ENCODE measurements at places on chromosomes 6 and 20.

GRCh38 chr20:41475503-41475902, 108.9 kb upstream of the EMILIN3 start:
- DNase-seq, result no peak

- no peak for DNase-seq
Observed at GRCh38 chr6:23529902-23530301, 596.1 kb upstream of the NRSN1 start.

DNA sequence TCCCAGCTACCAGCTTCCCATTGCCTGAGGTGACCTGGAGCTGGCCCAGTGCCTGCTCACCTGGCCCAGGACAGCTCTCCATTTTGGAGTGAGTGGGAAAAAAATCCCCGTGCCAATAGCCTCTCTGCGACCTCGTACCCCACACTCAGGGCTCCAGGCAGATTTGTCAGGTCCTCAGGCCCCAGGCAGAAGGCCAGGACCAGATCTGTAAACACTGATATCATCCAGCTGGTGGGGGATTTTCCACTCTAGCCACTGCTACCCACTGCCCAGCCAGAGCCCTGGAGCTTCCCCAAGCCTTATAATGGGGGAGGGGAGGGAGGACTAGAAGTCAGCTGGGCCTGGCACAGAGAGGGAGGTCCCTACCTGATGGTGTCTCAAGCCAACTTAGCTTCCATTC, 1.3 kb upstream of the PGC start:
- no peak for DNase-seq

- DNase-seq, result no peak
Observed at GRCh38 chr6:34539181-34539580, 16.9 kb downstream of the SPDEF start.

DNA sequence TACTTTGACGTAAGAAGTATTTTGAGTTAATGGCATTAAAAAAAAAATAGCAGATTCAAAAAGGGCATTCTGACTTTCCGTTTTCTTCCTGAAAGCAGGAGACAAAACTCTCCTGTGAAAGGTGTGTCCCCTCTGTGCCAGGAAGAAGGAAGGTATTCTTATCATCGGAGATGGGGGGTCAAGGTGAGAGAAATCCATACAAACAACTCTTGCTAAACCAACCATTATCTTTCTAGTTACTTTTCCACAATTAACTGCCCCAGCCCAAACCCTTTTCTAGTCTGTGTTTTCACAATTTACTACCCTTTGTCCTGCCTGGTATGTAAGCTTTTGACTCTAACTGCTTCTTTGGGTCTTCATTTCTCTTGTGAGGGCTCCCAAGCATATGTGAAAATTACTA, 717.3 kb downstream of the EPM2A start:
- no peak for DNase-seq

GRCh38 chr6:4606821-4607704, 169.1 kb upstream of the CDYL start:
- no peak for DNase-seq

- DNase-seq, result no peak
Observed at GRCh38 chr6:156021746-156022396, 566.2 kb upstream of the NOX3 start.

- no peak for DNase-seq
Observed at GRCh38 chr6:11917951-11918738, 94.0 kb upstream of the HIVEP1 start.

- no peak for DNase-seq
Observed at GRCh38 chr20:17762873-17763557, 63.2 kb downstream of the BANF2 start.

GRCh38 chr20:17014217-17014616, 212.6 kb upstream of the PCSK2 start:
- DNase-seq, result no peak

DNA sequence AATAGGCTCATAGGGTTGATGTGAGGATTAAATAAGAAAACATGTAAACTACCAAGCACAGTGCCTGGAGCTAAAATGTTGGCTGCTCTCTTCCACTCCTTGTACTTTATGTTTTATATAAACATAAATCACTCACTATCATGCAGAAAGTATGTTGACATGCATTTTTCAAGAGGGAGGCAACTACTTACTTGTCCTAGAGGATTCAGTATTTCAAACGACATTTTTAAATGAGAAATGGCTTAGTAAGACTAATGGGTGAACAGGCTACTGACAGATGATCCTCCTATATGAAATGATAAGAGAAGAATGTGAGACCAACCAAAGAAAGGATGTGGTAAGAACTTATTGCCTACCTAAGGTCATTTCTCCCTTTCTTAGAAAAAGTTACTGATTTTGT, 21.0 kb downstream of the LATS1 start:
- DNase-seq, result no peak

DNA sequence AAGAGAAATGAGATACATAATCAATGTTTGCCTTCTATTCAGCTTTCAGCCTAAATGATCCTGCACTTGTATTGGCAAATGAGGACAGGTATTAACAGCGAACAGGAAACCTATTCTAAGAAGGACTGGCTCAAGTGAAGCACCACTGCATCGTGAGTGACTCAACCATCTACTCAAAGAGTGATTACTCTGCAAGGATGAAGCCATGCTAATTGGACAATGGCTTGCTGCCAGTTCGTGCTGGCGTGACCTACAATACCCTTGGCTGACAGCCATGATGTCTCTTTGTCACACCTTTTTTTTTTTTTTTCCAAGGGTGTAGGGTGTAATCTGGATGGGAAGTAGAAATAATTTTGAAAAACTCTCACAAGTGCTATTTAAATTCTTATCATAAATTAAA, 104.9 kb downstream of the GJA10 start:
- DNase-seq, result peak; percentile 44

Measured in stimulated activated CD4-positive, alpha-beta T cell treated with anti-CD3 and anti-CD28 coated beads, Interleukin-15, amount 100 ng/mL, for 24 hours (primary cell).